Dermis blood vessel endothelial cell (primary cell): ENCODE measurements at places on chromosomes 3 and 15.
A peak's percentile ranks its signal among the peaks of the same experiment; 100 is the strongest.

DNA sequence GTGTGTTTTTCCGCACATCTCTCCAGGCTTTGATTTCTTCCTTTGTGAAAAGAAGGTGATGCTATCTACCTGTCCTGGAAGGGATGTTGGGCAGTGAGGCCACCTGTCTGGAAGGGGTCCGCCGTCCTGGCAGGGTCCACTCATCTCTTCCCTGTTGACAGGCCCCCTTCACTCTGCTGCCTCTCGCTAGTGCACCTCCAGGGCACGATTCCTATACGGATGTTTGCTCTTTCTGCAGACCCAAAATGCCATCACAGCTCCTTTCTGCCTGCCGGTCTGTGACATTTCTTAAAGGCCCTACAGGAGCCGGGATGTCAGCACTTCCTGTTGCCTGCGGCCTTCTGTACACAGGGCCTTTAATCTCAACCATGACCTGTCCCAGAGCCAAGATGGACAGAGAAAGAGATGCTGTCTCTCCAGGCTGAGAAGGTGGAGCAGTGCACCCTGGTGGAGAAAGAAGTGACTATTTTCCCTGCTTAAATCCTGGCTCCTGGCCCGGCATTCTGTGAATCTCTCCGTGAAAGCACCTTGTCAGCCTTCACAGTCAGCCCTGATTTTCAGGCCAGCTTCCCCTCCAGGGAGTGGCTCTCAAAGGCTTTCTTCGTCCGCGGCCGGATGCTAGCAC lies 7.4 kb downstream of the FAM3D start:
- peak; percentile 73 for DNase-seq

DNA sequence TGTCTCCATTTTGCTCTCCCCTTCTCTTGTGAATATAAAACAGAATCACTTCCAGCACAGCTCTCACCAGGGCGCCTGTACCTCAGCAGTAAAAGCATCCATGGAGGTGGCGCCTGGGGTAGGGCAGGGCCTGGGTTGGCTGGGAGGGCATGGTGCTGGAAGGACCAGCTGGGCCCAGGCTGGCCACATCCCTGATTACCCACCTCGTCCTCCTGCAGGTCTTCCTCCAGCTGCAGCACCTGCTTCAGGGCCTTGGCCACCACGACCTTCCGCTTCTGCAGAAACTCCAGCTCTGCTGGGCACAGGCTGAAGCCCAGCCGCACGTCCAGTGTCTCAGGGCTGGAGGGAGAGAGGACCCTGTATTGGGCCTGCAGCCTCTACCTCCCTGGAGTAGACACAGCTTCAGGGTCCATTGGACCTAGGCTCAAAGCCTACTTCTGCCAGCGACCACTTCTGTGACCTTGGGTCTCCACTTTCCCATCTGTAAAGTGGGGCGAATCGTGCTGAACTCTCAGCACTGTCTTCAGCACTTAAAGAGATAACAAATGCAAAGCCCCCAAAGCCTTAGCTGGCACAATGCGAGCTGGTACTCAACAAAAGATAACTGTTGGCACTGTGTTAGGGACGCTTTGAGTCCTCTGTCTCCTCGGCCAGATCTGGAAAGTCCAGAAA lies 23.8 kb downstream of the PLA2G4E start:
- no peak for DNase-seq

DNA sequence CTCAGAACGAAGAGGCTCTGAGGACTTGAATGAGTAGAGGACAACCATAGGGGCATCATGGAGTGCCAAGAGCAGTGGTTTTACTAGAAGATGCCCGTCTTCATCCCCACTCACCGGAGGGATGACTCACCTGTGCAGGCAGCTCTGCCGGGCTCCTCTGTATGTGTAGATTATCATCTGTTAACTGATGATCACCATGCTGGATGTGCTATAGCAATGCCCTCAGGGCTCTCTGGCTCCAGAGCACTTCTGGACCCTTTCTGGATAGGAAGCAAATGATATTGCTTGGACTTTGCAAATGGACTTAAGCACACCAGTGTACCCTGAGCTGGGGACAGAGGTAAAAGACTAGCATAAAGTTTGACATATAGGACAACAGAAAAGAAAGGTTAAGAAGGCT lies 10.2 kb upstream of the TGFBR2 start:
- DNase-seq = no peak

- no peak for DNase-seq
These were observed 97.4 kb downstream of the TBC1D2B start for GRCh38 chr15:77980098-77980497.

DNA sequence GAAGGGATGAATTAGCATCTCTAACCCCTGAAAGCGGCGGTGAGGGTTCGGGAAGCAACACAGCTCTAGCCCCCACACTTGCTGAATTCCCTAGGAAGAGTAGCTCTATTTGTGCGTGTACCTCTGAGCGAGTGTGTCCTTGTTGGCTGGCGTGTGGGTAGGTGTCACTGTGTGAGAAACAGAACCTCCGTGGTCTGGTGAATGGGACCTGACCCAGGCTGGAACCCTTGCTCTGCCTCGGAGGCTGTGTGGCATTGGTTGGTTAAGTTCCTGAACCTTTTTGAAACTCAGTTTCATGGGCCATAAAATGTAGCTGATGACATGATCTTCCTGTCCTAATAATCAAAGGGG lies 414 bp upstream of the TMEM115 start:
- no peak for DNase-seq

GRCh38 chr3:100149130-100149529 lies 34.8 kb upstream of the FILIP1L start:
- DNase-seq = no peak

- DNase-seq = peak; percentile 91
These were observed 2.1 kb upstream of the GNAT1 start for GRCh38 chr3:50189274-50189673.

DNA sequence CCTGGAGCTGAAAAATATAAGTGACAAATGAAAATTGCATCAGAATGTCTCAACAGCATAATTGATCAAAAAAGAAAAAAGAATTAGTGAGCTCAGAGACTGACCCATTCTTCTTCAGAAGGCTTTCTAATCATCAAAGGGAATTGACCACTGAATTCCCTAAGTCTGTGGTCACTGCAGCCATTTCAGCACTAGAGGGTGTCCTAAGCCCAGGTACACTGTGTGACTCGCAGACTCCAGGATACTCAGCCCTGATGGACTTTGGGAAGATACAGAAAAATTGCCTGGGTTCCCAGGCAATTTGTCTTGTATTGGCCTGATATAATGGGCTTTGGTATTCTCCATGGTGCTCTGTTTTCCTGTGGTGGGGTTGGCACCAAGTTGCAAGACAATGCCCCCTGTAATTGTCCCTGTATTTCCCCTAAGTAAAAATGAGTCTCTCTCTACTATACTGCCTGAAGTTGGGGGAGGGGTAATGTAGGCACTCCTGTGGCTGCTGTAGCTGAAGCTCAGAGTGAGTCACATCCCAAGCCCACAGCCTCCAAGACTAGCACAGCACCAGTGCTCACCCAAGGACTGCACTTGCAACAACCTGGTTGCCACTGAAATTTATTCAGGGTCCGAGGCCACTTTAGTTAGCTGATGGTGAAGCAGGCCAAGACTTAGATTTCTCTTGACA lies 256.0 kb upstream of the STAC start:
- peak; percentile 78 for DNase-seq

DNA sequence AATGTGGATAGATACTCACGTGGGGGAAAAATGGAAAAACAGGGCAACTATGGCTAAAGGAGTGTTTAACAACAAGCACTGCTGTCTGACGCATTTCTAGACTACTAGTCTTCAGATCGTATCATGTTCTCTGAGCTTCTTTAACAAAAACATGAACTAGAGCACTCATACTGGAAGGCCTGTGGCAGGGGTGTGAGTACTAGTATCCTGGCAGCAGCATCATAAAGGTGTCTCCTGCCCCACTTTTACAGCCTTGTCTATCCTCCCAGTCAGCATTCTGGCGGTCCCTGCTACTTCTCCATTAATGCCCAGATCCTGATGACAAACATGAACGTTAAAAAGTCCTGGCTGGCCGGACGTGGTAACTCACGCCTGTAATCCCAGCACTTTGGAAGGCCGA lies 4.0 kb downstream of the FMN1 start:
- DNase-seq = no peak

- no peak for DNase-seq
These were observed 24.3 kb upstream of the RPL14 start for GRCh38 chr3:40432793-40433192.

DNA sequence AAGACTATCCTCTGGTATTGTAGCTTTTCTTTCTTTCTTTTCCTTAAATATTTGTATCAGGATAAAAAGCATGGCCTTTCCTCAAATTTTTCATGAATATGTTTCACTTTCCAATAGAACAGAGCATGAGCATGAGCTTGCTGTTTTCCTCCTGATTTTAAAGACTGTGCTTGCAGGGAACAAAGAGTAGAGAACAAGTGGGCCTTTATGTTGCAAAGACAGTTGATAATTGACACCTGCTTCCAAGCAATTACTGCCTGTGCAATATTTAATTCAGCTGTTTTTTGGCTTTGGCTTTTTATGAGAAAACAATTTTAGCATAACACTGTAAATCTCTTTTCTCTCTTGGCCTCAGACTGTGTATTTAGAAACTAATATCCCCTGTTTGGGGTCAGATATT lies 263.6 kb upstream of the AZI2 start:
- no peak for DNase-seq

DNA sequence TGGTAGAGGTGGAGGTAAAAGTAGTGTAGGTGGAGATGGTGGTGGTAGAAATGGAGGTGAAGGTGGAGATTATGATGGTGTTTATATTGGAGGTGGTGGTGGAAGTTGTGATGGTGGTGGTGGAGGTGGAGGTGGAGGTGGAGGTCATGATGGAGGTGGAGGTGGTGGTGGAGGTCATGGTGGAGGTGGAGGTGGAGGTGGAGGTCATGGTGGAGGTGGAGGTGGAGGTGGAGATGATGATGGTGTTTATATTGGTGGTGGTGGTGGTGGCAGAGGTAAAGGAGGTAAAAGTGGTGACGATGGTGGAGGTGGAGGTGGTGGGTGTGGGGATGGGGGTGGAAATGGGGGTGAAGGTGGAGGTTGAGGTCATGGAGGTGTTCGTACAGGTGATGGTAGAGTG lies 107.8 kb downstream of the ASB7 start:
- DNase-seq = no peak

- no peak for DNase-seq
These were observed 27.1 kb downstream of the TMEM44 start for GRCh38 chr3:194606163-194606562.

GRCh38 chr3:35184775-35185174 lies 454.6 kb upstream of the ARPP21 start:
- no peak for DNase-seq

GRCh38 chr3:4426261-4426781 lies 40.7 kb downstream of the SUMF1 start:
- DNase-seq = no peak

DNA sequence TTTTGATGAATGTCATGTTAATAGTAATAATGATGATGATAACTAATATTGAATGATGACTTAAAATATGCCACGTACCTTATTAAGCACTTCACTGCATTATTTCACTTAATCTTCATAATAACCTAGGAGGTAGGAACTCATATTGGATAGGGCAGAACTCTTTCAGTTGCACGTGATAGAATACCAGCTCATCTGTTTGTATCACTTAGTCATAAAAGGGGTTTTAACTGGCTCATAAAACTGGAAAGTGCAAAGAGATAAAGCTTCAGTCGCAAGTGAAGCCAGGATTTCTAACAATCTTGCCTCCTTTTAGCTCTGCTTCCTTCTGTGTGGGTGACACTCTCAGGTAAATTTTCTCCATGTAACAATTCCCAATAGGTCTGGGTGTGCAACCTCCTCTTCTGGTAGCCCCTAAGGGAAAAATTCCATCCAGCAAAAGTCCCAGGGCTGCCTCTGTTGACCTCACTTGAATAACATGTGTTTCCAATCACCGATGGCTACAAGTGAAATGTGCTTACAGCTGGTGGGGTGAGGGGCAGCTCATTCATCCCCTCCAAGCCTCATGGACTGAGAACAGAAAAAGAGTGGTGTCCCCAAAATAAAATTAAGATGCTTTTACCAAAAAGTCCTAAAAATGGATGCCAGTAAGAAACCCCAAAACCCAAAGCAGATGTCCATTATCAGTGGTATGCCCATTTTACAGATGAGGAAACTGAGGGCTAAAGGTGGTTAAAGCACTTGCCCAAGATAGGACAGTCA lies 9.3 kb downstream of the GXYLT2 start:
- no peak for DNase-seq

DNA sequence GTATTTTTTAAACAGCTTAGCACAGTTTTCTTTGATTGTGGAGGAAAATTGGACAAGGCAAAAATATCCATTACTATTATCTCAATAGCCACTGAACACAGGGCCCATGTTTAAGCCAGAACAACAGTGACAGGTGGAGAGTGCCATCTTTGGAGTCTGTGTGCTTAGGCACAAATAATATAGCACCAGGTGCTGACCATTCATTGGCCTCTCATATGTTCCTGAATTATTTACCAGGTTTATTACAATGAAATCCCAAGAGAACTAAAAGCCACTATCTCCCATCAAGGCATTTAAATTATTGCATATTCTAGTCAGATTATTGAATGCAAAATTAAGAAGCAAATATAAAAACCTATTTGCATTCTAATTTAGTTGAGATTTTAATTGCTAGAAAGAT lies 39.6 kb downstream of the GPR156 start:
- no peak for DNase-seq

DNA sequence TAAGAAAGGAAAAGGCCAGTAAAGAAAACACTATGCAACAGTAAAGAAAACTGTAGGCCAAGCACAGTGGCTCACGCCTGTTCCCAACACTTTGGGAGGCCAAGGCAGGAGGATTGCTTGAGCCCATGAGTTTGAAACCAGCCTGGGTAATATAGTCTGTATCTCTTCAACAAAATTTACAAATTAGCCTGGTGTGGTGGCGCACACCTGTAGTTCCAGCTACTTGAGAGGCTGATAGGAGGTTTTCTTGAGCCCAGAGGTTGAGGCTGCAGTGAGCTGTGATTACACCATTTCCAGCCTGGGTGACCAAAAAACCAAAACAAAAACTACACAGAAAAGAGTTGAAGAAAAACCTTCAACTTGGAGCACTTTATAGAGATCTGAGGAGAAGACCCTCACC lies 31.8 kb downstream of the DAG1 start:
- DNase-seq = no peak

DNA sequence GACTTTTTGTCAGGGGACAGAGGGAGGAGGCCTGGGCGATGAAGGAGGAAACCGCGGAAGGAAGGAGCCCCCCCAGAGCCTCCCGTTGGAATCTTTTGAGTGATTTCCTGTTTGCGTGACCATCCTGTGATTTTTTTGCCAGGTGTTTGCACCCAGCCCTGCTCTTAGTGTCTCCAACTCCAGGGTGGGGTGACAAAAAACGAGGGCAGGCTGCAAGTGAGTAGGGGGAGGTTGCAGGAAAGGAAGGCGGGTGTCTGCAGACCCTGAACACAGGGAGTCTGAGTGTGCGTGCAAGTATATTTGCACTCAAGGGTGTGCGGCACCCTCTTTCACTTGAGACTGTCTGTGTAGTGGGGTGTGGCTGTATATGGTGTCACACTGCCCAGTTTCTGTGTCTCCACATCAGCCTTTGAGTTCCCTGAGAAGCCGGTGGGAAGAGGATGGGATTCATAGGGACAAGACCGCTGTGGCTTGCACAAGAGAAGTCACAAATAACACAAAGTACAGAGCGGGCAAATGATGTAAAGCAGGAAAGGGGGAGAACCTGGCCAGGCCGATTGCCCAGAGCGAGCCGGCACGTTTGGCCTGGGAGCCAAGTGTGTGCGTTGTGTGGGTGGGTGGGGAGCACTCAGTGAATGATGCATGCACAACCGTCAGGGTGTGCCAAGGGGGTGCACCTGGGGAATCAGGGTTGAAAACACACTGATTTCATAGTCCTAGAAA lies 6.6 kb downstream of the ISLR2 start:
- DNase-seq = no peak

GRCh38 chr15:83919319-83919830 lies 265.5 kb downstream of the ADAMTSL3 start:
- DNase-seq = no peak

GRCh38 chr3:10561946-10562560 lies 56.7 kb upstream of the ATP2B2 start:
- no peak for DNase-seq

- no peak for DNase-seq
These were observed 115.9 kb downstream of the RASA2 start for GRCh38 chr3:141602706-141603105.
